ENCODE measurements at places on chromosomes 16 and 17. TPM values are rescaled to one million over a fixed set of nuclear protein-coding genes. Genes with fewer than 3 reads are reported as not detected.

DNA sequence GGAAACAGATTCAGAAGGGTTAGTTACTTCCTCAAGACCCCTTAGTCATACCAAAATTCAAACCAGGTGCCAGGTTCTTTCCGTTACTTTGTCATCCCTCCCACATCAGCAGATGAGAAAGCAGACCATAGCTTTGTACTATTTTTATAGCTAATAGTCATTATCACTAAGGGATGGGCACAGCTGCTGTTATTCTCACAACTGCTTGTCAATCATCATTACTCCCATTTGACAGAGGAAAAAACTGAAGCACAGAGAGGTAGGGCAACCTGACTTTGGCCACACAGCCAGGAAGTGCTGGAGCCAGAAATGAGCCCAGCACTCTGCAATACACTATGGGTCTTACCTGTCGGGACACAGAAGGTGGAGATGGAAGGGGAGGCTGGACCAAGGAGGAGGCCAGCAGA is 30.0 kb downstream of the TEKT5 start:
- H3K4me3 ChIP-seq, result no peak overlapping the region
- DNase-seq, result no peak

DNA sequence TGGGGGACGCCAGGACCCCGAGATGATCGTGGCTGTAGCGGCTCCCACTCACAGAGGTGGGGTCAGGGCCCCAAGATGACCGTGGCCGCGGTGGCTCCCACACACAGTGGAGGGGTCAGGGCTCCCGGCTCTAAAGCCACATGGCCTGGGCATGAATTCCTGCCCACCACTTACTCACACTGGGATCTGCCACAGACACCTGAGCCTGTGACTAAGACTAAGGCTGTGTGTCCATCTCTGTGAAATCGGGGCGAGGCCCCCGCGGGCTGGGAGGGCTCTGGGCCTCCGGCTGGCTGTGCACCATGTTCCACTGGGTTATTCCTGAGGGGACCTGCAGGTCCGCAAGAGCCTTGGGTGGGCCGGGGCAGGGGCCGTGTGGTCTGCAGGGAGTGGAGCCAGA is 18.5 kb downstream of the ZFPM1 start:
- no peaks in the 10 kb centered on the region for H3K4me1 ChIP-seq
- H3K36me3 ChIP-seq, result no peaks in the 10 kb centered on the region
- H3K27ac ChIP-seq, result no peak overlapping the region
- no peak overlapping the region for H3K4me3 ChIP-seq

DNA sequence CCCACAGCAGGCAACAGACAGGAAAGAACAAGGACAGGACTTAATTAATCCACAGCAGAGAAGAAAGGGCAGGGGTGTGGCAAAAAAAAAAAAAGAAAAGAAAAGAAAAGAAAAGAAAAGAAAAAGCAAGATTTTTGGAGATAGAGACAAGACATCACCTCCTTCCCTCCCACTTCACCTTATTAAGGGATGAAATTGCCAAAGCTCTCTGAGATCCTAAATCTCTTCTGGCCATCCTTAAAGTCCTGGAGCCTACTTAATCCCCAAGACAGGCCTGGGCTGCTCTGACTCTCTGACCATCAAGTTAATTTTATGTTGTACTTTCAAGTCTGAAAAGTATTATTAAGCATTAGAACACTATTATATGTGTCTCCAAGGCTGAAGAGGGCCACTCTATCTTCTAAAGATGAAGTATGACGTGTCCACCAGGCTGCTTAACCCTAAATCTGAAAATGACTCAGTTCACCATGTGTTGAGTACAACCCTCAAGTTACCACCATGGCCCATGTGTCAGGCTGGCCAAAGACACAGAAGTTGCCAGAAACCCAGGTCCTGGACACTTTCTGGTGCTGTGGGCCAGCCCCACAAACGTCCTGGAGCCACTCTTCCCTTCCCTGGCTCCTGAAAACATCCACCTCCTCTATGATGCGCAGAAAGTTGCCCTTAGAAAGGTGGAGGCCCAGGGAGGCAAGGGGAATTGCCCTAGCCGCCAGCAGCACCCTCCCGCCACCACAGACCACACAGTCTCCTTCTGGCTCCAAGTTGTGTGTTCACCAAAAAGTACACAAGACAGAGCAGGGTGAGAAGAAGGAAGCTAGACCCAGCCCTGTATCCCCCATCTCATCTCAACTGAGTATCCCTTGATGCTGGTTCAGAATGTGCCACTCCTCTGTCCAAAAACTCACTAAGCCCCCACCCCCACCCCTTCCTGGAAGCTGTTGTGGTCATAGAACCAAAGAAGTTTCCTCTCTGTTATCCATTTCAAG is 2.7 kb downstream of the SOCS1 start:
- H3K4me3 ChIP-seq, result peak overlapping the region; percentile 92
- peaks cover 7% of the 10 kb centered on the region for H3K27me3 ChIP-seq
- peak overlapping the region; percentile 41 for H3K27ac ChIP-seq
- no peak for DNase-seq

DNA sequence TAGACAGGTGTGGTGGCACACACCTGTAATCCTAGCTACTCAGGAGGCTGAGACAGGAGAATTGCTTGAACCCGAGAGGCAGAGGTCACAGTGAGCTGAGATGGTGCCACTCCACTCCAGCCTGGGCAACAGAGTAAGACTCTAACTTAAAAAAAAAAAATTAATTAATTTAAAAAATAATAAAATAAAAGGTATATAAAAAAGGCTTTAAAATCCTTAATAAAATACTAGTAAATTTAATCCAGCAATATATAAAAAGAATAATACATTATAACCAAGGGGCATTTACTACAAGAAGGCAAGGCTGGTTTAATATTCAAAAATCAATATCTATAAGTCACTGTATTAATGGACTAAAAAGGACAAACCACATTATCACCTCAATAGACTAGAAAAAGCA is 44.8 kb upstream of the MNT start:
- peaks cover 6% of the 10 kb centered on the region for H3K36me3 ChIP-seq
- no peak overlapping the region for H3K4me3 ChIP-seq
- DNase-seq, result no peak
- no peaks in the 10 kb centered on the region for H3K27me3 ChIP-seq

DNA sequence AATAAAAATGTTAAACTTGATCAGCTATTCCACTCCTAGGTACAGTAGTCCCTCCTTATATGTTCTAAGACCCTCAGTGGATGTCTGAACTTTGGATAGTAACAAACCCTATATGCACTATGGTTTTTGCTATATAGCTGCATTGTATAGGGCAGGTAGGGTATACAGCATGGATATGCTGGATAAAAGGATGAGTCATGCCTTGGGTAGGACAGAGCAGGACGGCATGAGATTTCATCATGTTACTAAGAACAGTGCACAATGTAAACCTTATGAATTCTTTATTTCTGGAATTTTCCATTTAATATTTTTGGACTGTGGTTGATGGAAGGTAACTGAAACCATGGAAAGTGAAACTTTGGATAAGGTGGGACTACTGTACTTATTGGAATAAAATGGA is 235.1 kb downstream of the CEP112 start:
- no peak overlapping the region for H3K27ac ChIP-seq
- H3K4me3 ChIP-seq, result no peak overlapping the region
- no peak for DNase-seq

Gene SEPTIN12
- not detected for total RNA-seq

Gene OTOP3
- total RNA-seq, result not detected

Gene CTU2
- 15.4 TPM for total RNA-seq

Data from left lung (tissue), 14 donors.